ENCODE measurements at places on chromosomes 5 and 9.

- no peak for DNase-seq
Measured at GRCh38 chr9:98168941-98169488, 23.4 kb downstream of the CORO2A start.

DNA sequence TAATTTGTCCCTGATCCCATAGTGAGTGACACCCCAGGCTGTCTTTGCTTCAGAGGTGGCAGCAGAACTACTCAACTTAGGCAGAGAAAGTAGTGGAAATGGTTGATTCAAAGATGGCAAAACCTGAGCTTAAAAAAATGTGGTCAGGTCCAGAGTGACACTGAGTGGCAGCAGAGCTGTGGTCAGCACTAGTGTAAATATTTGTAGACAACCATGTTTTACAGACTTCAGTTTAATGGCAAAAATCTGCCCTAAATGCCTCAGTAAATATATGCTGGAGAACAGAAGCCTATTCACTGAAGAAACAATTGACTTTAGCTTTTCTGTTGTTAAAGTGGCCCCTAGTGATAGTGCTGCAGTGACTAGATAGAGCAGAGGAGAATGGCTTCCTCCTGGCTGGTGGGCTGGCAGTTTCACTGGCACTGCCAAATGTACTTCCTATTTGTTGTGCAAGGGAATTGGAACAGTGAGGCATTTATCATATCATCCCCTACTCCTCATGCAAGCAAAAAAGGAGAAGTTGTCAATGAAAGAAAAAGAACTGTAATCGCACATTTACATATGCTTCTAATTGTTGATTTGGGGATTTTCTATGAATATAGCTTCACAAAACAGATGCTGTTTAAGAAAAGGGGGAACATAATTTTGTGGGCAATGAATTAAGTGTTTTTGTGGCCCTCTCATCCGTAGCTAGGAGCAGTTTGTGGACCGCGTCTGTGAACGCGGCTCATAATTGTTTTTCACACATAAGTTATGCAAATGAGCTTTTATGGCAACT, 12.0 kb downstream of the PBX3 start:
- DNase-seq, result no peak

GRCh38 chr9:89606624-89607311, 2.0 kb downstream of the GADD45G start:
- DNase-seq, result no peak

DNA sequence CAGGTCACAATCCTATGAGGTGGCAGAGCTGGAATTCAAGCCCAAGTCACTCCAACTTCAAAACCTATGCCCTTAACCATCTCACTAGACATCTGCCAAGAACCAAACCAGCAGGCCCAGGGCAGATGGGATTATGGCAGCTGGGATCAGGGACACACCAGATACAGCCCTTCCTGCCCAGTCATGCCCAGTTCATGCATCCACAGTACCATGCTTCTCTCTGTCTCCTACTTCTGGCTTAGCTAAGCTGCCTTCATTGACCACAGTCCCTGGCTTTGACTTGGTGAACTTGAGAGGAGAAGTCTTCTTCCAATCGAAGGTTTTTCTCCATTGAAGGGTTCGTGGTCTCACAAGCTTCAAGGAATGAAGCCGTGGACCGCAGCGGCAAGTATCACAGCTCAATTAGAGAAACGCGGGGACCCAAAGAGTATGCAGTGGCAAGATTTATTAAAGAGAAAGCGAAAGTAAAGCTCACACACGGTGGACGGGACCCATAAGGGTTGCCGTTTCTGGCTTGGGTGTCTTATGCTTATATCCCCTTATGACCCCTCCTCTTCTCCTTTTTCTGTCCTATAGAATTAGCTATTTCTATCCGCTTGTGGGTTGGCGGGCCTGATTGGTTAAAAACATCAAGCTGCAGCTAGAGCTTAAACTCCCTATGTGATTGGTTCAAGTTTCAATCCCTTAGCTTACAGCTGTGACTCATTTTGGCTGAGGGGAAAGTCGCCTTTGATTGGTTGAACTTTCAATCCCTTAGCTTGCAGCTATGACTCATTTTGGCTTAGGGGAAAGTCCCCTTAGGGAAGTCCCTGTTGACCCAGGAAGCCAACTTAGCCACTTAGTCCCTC, 101.2 kb downstream of the TRIM36 start:
- DNase-seq, result no peak

- DNase-seq, result no peak
Measured at GRCh38 chr9:81673310-81673709, 16.0 kb downstream of the TLE1 start.

- DNase-seq, result no peak
Measured at GRCh38 chr5:79971156-79971555, 19.9 kb downstream of the MTX3 start.

DNA sequence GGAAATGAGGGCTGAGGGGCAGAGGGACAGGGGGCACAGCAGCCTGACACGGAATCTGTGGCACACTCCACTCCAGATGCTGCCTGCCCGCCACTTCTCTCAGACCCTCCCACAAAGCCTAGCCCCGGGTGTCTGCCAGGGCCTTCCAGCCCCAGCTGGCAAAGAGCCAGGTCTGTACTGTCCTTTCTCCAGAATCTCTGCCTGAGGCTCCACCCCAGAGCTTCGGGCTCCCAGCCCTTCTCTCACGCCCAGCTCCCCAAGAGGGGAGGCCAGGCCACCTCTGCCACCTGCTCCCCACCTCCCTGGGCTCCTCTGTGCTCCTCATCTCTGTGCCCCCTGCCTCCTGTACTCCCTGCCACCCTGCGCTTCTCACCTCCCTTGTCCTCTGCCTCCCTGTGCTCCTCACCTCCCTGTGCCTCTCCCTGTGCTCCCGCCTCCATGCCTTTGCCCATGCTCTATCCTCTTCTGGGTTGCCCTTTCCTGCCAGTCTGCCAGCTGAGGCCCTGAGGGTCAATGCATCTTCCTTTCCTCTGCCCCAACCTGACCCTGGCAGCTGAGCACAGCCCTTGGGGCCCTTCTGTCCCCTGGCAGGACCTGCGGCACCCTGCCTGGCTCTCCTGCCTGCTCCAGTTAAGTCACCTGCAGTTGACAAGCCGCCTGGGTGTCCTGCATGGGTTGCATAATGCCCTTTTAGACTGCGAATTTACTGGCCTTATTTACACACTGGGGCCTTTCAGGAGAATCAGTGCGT, 36.4 kb downstream of the RASGEF1C start:
- DNase-seq, result no peak

GRCh38 chr5:11387382-11387781, 516.9 kb downstream of the CTNND2 start:
- no peak for DNase-seq

GRCh38 chr5:180291234-180291940, 496 bp downstream of the MAPK9 start:
- DNase-seq, result no peak

DNA sequence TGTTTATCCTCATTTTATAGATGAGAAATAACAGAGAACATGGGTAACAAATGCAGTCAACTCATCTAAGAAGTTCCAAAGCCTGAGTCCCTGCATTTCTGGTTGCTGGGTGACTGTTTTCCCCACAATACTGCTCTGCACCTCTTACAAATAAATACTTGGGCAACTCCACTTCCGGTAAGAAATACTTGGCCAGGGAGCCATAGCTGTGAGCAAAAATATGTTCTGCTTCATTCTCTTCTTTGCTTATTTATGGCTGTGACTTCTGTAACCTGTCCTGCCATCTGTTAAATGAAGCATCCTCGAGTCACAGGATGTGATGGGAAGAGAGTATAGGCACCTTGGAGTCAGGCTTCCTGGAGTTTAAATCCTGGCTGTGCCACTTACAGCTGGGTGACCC, 49.9 kb downstream of the GDNF start:
- DNase-seq, result no peak

DNA sequence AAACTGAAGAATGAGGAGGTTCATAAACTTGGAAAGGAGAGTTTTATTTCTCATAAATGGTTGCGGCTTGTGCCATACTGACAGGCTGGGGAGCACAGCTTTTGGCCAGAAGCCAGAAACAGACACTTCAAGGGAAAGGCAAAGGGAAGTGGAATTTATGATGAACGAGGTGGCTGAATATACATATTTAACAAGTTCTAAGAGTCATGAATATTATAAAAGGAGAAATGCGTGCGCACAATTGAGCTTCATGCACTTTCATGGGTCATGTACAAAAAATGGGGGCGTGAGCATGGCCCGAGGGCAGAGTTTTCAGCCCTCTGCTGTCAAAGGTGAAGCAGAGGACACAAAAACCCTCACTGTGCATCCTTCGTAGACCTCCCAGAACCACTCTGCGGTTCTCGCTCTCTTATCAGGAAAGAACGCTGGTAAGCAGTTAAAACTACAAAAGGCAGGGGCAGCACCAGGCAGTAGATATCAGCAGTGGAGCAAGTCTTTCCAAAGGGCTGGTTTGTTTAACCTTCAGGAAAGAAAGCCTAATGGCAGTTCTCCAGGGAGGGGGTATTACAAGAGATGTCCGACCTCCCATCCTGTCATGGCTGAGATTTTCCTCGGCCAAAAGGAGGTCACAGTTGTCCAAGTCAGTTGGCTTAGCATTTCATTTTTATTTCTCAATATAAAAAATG, 29.0 kb downstream of the AUH start:
- DNase-seq, result no peak

All from stimulated activated CD8-positive, alpha-beta memory T cell treated with anti-CD3 and anti-CD28 coated beads, Interleukin-2, amount 100 ng/mL, for 1 hour (primary cell).